GOT3 (cell line): ENCODE measurements at places on chromosomes 4 and X.

- DNase-seq: no peak
Observed at GRCh38 chr4:108139089-108139488, 29.6 kb downstream of the LEF1 start.

- DNase-seq: no peak
Observed at GRCh38 chr4:181564625-181565024, 678.6 kb upstream of the TENM3 start.

DNA sequence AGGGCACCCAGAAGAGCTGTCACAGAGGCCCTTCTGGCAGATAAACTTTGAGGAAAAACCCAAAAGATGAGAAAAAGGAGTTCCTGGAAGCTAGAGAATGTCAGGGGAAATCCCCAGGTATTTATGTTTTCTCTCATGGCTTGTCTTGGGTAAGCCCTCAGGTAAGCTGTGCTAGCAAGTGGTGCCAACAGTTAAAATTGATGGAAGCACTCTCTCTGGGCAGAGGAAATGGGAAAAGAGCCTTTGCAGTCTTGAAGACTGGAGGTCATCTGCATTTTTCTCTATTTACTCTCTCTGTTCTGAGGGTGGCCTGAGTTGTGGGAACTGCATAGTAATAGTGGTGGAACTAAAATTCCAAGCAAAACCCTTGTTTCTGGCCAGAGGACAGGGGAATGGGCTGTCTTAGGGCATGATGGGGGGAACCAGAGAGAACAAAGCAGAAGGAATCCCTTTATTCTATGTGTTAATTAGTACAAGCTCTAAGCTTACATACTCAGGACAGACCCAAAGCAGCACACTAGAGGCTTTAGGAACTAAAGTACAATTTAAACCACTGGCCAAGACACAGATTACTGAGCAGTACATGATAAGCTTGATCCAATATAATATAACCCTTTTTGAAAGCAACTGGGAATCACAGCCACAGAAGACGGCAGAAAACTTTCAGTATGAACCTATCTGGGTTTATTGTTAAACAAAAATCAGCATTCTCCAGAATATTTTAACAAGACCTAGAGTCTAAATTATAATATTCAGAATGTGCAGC, 53.3 kb upstream of the SLC10A4 start:
- no peak for DNase-seq

- DNase-seq: no peak
Observed at GRCh38 chr4:124777007-124777406, 64.5 kb upstream of the ANKRD50 start.

DNA sequence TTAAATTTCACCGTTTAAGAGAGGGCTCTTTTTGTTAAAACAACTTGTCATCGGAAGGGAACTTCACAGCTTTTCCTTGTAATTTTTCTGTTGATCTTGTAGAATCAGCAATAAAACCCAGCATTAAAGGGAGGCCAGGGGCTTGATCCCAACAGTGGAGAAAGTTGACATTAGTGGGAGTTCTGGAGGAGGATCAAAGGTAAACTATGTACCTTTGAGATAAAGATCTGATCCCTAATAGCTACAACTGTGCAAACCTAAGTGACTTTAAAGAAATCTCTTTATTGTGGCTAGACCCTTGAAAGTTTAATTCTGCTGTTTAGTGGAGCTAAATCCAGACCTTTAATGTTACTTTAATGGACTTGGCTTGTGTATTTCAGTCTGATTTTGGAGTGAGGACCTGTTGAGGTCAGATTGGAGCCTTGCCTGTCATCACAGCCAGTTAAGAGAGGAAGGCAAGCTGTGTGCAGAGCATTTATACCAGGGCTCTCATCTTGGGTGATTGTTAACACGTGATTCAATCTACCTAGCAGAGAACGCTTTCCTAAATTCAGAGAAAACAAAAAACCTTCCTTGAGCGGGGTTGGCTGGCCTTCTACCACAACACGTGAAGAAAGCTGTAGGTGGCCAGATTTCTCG, 1.7 kb downstream of the DOCK11 start:
- no peak for DNase-seq

- DNase-seq: no peak
Observed at GRCh38 chr4:2105559-2105958, 46.4 kb downstream of the NAT8L start.

- DNase-seq: no peak
Observed at GRCh38 chr4:76201276-76201675, 12.3 kb downstream of the SCARB2 start.

GRCh38 chrX:24424948-24425347, 40.1 kb upstream of the PDK3 start:
- DNase-seq: no peak

DNA sequence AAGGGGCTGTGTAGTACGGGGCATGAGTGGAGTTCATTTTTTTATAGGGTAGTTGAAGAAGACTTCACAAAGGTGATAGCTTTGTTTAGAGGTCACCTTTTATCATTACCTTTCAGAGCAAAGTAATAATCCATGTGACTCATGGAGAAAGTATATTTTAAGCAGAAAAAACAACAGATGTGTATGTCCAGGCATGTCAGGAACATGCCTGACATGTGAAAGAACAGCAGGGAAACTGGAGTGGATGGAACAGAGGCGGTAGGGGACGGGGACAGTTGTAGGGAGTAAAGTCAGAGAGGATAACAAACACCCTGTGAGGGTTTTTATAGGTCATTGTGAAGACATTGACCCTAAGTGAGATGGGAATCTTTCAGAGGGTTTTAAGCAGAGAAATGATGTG, 107.6 kb downstream of the USP9X start:
- DNase-seq: no peak

GRCh38 chr4:109295081-109295480, 7.4 kb downstream of the COL25A1 start:
- DNase-seq: no peak

DNA sequence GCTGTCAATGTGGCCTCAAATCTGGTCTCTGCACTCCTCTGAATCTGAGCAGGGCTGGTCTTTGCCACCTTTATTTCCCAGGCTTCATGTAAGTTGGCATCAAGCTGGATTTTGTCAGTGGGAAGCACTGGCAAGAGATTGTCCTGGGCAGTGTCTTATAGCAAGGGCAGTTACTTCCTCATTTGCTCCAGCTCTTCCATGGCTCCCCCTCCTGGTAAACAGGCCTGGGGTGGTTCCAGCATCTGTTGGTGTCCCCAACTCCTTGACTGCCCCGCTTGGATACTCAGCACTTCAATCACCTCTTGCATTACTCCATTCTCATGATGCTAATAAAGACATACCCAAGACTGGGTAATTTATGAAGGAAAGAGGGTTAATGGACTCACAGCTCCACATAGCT, 15.0 kb upstream of the REST start:
- no peak for DNase-seq

- no peak for DNase-seq
Observed at GRCh38 chrX:103584596-103584995, 719 bp upstream of the TCEAL4 start.

GRCh38 chr4:102288497-102288896, 56.8 kb downstream of the SLC39A8 start:
- no peak for DNase-seq

DNA sequence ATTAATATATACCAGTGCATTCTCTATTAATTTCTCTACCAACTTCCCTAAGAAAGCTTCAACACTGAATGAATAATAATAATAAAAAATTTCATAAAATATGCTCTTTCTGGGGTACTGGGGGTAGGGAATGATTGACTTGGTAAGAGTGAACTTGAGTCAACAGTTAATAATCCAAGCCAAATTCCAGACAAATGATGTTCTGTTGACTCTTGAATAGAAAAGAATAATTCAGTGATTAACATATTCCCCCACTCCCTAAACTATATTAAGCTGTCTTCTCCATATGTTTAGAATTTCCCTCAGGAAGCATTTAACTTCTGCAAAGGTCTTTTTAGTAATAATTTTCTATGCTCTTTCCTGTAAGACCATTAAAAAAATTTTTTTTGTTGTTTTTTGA, 12.3 kb downstream of the PGRMC2 start:
- DNase-seq: no peak

DNA sequence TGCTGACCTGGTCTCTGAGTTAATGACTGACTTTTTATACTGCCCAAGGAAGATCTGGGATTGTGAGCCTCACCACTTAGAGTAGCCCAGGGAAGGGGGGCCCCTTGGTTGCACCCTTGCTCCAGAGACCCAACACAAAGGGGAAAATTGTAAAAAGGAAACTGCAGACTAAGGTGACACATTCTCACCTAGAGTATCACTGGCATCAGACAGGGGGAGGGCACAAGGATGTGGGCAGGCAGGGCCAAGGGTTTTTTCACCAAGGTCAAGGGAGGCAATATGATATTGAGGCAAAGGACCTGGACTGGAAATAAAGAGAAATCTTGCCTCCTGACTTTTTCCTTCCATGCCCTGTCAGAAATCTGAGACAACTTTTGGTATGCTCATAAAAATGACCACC, 386.2 kb upstream of the FGF16 start:
- DNase-seq: no peak

DNA sequence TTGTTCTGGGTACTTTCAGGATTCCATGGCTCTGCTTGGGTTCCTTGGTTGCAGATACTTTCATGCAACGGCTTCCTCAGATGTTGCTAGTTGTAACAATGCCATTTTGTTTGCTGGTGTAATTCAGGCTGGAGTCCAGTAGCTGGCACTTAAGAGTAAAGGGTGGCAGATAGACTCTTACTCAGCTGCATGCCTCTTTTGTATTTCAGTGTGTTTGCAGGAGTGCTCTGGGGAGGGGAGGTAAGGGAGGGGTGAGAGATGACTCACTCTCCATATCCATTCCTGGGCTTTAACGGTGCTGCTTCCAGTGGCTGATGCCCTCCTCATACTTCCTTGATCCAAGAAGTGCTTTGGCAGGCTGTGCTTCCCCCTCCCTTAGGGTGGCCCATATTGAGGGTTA, 155.2 kb downstream of the ZNF330 start:
- peak; percentile 1 for DNase-seq

- DNase-seq: no peak
Observed at GRCh38 chr4:37023504-37023903, 221.0 kb upstream of the NWD2 start.

- no peak for DNase-seq
Observed at GRCh38 chr4:119039779-119040178, 95.9 kb upstream of the MYOZ2 start.

DNA sequence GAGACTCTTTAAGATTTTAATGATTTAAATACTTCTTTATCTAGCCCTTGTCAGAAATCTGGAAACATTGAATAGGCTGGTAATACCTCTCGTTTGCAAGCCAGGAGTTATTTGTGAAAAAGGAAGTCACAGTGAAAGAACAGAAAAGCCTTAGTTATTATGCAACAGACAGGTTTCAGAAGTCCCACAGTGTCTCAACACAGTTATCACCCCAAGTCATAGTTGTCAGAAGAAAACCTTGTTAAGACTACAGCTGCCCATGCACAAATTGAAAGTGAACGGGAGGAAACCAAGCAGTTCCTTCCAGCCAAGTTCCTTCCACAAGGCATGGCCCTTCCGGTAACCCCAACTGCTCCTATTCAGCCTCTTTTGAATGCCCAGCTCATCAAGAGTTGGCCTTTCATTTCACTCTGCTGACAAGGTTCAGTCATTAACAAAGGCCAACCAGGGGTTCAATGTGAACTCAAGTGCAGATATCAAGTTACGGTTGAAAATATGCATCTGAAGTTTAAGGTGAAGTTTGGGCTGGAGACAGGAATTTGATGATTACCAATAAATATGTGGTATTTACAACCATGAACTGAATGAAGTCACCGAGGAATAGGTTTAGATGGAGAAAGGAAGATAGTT, 15.6 kb downstream of the ALPK1 start:
- no peak for DNase-seq

- DNase-seq: no peak
Observed at GRCh38 chr4:20193141-20193936, 58.4 kb upstream of the SLIT2 start.

DNA sequence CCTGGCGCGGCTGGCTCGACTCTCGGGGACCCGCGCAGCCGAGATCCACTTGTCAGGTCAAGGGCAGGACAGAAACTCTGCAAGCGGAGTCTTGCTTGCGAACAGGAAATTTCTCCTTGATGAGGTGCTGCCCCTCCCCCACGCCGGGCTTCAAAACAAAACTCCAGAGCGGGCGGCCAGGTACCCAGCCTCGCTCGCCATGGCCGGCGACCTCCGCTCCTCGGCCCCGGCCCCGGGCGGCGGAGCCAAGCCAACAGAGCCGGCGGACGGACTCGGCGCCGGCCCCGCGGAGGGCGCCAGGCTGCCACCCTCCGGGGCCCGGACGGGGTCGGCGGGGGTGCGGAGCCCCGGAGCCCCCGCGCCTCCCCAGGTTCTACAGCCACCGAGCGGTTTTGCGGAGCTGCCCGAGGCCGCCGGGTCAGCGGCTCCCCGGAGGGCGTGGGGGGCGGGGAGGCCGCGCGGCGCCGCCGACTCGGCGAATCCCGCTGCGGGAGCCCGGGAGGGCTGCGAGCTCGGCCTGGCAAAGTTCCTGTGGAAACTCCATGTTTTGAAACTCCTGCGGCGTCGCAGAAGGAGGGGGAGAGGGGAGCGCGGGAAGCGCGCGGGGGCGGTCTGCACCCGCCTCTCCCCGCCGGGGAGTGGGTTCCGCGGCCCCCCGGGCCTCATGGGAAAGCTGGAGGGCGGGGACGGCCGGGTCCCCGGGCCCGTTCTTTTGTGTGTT, 11.7 kb upstream of the BCOR start:
- peak; percentile 56 for DNase-seq

DNA sequence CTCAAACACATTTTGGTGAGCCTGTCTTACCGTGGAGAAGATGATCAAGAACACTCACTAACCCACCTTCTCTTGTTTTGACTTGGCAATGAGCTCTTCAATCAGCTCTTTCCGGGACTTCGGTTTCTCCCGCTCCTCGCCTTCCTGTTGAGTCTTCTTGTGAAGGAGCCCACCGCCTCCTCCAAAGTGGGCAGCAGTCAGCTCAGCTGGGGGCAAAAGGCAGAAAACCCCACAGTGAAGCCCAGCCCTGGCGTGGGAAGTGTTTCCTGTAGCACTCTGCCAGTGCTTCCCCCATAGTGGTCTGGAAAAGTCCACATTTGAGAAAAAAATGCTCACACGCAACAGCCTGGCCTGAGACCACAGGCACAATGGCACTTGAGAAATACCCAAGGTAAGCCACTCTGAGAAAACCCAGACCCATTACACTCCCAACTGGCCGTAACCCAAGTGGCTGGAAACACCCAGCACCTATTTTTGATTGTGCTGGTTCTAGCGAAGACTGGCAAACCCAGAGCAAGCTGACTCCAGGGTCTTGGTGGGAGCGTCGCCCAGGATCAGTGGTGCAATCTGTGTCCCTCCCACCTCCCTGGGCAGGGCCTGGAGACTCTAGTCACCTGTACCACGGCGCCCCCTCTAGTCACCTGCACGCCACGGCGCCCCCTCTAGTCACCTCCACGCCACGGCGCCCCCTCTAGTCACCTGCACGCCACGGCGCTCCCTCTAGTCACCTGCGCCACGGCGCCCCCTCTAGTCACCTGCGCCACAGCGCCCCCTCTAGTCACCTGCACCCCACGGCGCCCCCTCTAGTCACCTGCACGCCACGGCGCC, 8.6 kb downstream of the NOP14 start:
- no peak for DNase-seq
